ENCODE measurements at places on chromosomes 2 and 18.

DNA sequence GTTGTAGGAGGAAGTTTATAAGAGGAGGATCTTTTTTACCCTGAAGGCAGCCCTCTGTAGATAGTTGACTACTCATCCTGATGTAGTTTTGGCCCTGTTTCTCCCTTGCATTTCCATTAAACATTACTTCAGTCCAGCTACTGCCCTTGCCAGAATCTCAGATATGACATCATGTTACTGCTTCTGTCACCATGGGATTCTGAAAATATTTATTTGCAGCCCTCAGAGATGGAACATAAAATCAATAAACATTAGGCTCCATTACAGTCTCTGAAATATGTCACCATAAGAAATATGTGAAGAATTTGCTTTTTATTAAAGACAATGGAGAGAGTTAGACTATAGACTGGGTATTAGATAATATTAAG, 68.7 kb upstream of the STK39 start:
- no peak for DNase-seq

- DNase-seq: no peak
These were observed 199.2 kb upstream of the NT5C1B start for GRCh38 chr2:18788592-18788991.

GRCh38 chr2:9286554-9287399, 80.2 kb downstream of the ASAP2 start:
- no peak for DNase-seq

DNA sequence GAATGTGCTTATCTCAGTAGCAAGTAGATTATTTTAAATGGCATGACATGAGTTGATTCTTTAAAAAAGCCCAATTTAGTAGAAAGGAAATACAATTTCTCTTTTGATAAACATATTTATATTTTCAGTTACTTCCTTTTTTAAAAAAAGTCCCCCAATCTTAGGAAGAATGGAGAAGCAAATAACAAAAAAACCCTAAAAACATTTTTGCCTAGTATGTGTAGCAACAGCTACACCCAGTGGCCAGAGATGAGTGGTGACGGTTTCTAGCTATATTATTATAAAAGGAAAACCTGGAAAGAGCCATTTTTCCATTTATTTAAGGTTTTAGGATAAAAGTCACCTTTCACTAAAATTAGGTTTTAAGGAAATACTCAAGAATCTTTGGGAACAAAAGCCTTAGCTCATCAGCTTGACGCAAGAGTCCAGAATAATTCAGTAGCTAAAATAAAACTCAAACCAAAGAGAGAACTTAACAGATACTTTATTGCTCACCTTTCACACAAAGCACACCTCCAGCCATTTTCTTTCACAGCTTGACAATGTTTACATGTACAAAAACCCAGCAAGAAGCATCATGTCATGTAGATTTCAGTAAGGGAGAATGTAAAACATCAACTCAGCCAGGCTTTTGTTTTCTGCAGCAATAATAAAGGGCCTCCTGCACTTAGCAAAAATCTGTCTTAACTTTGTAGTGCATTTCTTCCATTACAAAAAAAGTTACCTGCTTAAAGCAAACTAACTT, 15.7 kb downstream of the FAM98A start:
- peak; percentile 55 for DNase-seq

GRCh38 chr2:127261804-127262406, 32.0 kb downstream of the ERCC3 start:
- no peak for DNase-seq

DNA sequence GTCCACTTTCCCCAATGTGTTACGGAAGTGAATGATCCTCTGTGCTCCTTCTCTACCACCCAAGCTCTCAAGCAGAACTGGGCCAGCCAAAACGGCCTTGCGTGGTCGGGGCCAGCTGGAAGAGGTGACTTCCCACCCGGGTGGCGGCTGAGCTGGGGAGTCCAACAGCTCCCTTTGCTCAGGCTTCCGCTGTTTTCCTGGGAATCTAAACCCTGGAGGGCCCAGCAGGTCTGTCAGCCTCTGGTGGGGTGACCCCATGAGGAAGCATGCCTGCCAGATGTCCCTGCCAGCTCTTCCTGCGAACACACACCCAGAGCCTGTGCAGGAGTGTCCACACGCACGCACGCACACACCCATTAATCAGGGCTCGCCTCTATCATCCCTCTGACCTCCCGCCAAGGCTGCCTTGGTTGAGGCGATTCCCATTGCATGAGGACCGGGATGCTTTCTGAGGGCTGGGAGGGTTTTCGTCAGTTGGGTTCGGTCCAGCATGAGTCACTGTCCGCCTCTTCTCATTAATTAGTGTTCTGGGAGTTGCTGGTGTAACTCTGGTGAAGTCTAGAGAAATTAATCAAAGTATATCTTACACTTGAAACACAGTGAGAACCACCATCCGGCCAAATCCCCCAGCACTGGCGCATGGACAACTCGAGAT, 90.6 kb downstream of the TWIST2 start:
- no peak for DNase-seq

DNA sequence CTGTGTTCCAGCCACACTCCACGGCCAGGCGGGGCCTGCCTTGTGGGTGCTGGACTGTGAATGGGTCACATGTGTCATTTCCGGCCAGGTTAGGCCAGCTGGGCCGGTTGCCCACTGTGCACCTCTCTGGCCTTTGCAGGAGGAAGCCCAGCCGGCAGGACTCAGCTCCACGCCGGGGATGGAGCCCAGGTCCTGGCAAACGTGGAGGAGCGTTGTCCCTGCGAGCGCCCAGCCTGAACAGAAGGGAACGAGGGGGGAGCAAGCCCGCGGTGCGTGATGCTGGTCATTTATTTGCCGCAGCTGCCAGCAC, 152.9 kb downstream of the PXDN start:
- DNase-seq: no peak

DNA sequence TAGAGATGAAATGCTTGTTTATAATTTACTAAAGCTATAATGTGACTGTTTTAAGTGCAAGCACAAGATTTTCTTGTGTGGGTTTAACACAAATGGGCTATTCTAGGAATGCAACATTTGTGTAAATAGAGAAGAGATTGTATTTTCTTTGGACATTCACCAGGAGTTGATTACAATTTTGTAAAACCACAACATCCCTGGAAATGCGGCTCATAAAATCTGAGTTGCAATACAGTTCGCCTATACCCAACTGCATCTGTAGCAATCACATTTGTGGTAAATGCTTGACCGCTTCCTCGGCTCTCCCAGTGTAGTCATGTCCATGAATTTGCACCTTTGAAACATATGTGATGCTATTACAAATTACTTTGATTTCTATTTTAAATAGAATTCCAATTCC, 348.7 kb upstream of the CDH20 start:
- no peak for DNase-seq

DNA sequence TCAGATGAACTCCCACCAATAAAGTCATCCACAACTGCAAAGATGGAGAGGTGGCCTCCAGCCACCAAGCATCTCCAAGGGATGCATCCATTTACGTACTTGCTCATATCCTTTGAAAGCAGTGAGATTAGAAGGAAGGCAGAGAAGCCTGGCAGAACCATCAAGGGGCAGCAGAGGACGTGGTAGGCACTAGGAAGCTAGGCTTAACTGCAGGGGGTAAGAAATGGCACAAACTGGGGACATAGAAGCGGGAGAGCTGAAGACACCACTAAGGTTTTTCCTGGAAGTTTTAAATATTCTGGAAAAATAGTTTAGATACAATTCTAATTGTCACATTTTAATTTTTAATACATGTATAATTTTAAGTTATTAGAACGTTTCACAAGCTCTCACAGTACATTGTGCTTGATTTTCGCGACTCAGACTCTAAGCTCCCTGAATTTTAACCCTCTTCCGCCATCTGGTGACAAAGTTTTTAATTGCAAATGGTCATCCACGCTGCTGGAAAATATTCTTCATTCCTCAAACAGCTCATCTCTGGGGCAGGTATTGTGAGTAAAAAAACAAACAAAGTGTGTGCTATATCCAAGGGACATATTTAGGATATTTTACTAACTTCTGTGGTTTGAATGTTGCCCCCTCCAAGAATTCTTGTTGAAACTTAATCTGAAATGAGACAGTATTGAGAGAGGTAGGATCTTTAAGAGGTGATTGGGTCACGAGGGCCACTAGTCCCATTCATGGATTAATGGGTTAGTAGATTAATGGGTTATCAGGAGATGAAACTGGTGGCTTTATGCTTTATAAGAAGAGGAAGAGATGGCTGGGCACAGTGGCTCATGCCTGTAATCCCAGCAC, 1.6 kb upstream of the PSTPIP2 start:
- peak; percentile 71 for DNase-seq

GRCh38 chr2:195782156-195782555, 125.1 kb downstream of the SLC39A10 start:
- DNase-seq: peak; percentile 55

GRCh38 chr18:65859075-65859474, 108.3 kb downstream of the CDH7 start:
- DNase-seq: no peak

- DNase-seq: no peak
These were observed 370.8 kb downstream of the TNS1 start for GRCh38 chr2:217632043-217632442.
